ENCODE measurements at places on chromosomes 7 and 10.

- DNase-seq: no peak
Measured at GRCh38 chr10:121831777-121832176, 96.1 kb downstream of the ATE1 start.

- peak; percentile 60 for DNase-seq
Measured at GRCh38 chr7:158432369-158433341, 155.0 kb downstream of the PTPRN2 start.

GRCh38 chr10:62917475-62918238 lies 101.5 kb upstream of the EGR2 start:
- no peak for DNase-seq

DNA sequence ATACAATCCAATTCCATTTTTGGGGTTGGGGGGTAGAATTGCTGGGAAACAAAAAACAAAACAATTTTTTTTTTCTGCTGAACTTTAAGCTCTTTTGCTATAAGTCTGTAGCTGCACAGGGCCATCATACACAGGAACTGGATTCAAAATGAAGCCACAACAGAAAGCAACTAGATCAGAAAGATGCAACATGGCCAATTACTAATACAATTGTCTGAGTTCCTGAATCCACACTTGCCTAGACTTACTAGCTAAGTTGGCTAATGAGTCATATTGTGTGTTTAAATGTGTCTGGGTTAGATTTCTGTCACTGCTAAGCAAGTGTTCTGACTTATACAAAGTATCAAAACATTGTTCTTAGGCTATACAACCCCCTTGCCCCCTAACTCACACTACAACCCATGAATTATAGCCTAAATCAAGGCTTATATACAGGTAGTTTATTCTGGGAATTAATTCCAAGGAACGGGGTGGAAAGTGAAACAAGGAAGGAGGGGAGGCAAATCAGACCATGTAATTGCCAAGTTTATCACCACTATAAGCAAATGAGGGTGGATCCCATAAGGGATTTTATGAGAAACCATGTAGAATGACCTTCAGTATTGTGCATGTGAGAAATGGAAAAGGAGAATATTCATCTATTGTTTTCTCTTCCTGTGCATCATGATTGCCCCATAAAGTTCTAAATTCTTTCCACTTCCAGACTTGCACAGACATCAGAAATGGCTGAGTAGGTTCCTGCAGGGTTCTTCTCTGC lies 337.9 kb upstream of the SORCS1 start:
- DNase-seq: peak; percentile 3

- DNase-seq: peak; percentile 90
Measured at GRCh38 chr10:58412502-58412961, 27.3 kb downstream of the TFAM start.

DNA sequence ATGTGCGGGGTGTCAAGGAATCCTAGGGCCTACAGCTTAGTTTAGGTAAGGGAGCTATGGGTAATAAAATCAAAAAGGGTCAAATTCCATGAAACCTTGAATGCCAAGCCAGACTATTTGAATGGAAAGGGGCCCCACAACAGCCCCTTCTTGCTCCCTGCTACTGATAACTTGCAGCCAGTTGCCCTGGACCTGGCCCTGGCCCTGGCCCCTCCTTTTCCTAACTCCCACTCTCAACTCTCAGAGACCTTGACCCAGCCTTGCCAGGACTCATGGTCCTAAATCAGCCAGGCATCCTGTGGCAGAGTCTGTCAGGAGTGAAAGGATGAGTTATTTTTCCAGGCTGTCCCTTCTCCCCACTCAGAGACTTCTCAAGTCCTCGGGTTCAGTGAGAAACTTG lies 5.9 kb downstream of the KCNIP2 start:
- no peak for DNase-seq

- no peak for DNase-seq
Measured at GRCh38 chr10:59852670-59853069, 53.7 kb downstream of the CCDC6 start.

DNA sequence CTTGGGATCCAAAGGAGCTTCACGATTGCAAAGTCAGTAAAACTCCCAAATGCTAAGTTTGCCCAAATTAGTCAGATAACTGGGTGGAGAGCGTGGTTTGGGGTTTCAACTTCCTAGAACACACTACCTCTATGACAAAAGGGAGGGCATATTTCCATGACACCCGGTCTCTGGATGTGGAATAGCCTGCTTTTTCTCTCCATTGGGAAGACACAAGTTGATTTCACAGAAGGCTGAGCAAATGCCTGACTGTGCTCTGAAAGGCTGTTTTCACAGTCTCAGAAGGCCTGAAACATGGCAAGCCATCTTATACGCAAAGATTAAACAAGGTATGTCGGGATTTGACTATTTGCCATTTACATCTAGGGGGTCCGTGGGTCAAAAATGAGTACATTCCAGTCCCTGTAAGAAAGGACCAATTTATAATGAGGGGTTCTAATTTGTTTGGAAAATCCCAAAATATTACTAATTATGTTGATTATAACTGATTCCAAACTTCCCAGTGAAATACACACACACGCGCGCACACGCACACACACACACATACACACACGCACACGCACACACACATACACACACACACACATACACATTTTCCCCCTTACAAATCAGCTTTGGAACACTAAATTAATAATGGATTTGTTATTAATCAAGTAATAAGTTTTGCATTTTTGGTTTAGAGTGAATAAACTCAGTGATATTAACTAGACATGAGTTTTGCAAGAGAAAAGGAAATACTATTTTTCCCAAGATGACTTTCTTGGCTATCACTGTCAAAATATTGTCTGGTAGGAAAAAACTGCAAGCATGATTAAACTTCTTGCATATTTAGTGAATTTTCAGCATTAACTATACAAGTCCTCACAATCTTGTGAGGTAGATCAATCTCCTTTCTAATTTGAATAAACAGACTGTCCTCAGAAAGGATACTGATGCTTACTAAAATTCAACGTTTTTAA lies 105.0 kb downstream of the PRTFDC1 start:
- no peak for DNase-seq

DNA sequence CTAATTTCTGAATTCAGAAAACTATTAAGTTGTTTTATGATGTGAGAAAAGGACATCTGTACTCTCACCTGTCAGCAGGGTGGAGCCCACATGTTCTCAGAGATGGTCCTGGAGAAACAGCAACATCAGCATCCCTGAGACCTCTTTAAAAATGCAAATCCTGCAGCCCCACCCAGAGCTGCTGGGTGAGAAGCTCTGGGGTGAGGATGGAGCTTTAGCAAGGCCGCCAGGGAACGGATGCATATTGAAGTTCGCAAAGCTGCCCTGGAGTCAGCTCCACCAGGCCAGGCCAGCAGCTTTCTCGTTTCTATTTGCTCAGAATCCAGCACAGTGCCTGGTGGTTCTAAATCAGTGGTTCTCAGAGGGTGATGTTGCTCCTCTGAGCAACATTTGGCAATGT lies 49.1 kb downstream of the PRKCQ start:
- DNase-seq: no peak

GRCh38 chr7:138919216-138919615 lies 62.0 kb downstream of the KIAA1549 start:
- no peak for DNase-seq

GRCh38 chr7:4800926-4801838 lies 25.8 kb downstream of the AP5Z1 start:
- DNase-seq: no peak

DNA sequence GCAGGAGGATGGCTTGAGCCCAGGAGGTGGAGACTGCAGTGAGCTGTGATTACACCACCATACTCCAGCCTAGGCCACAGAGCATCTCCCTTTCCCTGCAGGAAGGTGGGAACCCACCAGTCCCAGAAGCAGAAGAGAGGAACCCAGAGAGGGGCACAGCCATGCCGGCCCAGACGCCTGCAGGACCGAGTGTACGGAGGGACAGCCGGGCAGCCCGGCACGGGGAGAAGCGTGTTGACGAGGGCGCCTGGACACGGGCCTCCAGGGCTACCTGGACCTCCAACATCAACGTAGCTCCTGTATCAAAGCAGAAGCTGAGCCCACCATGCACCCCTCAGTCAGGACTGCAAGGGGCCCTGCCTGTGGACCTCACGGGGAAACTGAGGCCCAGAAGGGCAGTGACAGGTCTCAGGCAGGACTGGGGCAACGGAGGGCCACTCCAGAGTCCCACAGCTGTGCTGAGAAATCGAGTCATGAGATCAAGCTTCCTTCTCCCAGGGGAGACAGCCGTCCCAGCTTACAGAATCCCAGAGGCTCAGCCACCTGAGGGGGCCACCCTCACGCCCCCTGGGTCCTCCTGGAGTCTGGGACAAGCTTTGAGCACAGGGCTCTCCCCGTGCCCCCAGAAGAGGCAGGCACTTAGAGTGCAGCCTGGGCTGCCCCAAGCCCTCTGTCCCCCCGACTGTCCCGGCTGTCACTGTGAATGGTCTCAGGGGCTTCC lies 43.1 kb downstream of the TNRC18 start:
- DNase-seq: no peak

DNA sequence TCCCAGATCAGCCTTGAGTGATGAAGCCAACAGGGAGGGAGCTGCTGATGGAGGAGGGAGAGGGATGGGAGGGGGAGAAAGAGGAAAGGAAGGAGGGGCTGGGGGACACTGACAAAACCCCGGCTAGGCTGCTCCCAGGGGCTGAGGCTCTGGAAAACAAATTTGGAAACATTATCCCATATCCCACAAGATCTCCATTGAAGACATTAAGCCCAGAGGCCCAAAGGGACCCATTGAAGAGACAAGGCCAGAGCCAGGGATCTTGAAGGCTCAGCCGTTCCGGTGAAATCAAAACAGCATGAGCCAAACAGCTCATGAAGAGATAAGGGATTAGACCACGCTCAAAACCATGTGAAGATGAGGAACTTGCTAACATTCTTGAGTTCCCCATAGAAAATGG lies 184.3 kb upstream of the ITGB1 start:
- no peak for DNase-seq

- peak; percentile 61 for DNase-seq
Measured at GRCh38 chr7:100865938-100866728, 1.1 kb upstream of the TRIP6 start.

GRCh38 chr7:81002421-81002820 lies 83.6 kb upstream of the SEMA3C start:
- no peak for DNase-seq

DNA sequence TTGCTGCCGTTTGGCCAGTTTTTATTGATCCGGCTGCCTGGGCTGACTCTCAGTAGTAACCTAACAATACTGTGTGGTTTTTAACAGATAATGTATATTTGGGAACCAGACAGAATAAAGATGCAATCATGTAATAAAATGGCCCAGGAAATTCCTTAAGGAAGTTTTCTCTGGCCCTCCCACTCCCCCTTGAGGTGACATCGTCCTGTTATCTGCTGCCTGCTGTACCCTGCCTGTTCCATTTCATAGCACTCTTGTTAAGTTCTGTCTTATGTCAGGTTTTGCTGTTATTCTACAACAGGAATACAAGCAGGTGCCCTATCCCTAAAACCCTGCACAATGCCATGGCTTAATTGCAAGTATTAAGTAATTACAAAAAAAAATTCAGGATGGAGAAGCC lies 12.5 kb downstream of the ITGB8 start:
- DNase-seq: no peak

DNA sequence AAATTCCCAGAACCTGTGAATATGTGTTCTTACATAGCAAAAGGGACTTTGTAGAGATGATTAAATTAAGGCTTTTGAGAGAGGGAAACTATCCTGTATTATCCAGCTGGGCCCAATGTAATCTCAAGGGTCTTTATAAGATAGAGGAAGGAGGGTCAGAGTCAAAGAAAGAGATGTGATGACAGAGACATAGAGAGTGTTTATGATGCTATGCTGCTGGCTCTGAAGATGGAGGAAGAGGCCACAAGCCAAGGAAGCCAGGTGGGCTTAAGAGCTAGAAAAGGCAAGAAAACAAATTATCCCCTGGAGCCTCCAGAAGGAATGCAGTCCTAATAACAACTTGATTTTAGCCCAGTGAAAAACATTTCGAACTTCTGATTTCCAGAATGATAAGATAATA lies 15.3 kb upstream of the SKAP2 start:
- no peak for DNase-seq
